ENCODE measurements at places on chromosomes 7 and 10.

DNA sequence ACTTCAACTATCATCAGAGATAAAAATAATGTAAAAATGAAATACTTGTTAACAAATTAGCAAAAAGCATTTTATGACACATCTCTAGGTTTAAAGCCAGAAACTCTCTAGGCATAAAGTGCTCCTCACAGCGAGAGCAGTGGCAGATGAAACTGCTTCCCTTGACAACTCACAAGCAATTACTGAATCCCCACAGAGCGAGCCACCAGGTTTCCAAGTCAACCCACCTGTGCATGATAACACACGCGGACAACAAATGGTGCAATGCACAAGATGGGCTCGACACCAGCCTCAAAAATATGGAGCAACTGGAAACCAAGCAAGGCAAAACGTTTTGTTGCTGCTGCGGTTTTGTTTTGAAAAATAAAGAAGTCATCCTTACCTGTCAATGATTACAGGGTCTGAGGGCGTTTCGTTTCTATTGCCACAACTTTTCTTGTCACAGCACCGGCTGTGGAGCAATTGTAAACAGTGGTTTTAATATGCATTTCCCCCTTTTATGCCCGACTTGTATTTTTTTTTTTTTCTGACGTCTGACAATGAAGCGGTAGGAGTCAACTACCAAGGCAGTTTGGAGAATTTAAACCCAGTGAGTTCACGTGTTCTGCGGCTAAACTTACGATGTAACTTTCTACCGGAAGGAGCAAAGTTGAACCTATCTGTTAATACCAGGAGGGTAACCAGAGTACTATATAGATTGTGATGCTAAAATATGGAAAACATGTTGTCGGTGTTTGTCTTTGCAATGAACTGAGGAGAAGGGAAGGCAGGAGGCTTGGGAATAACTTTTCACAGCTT lies 7.0 kb downstream of the EBF3 start:
- no peak for DNase-seq

- no peak for DNase-seq
Observed at GRCh38 chr10:93468461-93469213, 13.5 kb downstream of the MYOF start.

DNA sequence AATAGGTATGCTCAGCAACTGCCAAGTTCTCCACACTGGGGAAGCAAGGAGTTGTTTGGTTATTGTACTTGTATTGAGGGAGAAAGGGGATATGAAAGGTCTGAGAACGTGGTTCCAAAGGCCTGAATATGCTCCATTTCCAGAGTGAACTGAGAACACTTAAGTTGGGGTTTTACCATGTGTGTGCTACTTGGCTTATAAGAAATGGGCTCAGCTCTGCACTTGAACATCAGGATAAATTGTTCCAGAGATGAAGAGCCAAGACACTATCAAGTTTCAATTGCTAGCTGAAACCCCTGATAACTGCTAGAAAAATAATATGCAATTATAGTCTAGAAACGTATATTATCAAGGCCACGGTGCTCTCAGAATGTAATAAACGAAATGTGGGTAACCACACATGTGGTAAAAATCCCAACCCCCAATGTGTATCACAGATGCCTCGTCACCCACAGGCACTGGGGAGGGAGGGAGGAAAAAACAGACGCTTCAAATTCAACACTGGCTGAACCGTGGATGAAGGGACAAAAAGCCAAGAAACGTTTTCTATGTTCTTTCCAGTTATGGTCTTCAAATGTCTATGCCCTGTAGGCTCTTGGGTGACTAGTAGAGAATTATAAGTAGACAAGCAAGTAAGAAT lies 16.3 kb downstream of the ELMO1 start:
- no peak for DNase-seq

DNA sequence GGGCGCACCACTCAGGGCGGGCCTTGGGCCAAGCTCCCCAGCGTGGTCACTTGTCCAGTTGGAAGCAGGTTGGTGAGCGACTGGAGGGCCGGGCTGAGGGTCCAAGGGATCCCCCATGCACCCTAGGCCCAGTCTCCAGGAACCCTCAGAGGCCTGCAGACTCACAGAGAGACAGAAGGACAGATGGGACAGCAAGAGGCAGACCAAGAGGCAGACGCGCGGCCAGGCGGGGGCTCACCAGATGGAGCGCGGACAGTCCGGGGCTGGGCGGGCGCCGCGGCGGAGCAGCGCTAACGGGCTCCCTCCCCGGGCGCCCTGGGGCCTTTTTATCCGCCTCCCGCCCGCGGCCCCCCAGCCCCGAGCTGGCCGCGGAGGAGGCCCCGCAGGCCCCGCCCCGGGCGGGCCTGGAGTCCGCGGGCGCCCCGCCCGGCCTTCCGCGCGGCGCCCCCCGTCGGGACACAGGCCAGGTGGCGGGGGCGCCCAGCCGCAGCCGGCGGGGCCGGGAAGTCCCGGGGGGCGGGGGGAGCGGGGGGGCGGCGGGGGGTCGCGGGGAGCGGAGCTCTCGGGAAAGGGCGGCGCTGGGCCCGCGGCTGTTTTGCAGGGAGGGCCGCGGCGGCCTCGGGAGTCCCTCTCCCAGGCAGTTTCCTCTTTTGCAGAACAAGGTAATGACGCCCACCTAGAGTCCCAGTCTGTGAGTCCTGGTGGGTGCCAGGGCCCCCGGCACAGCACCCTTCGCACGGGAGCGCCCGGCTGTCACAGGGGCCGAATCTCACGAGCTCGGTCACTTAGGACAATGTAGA lies at the start of gene LOXL4:
TSS of gene LOXL4 (minus strand) at position 301 of the 800 bp plus-strand sequence. CDS start 5,175 bp downstream, outside the sequence.
- DNase-seq, result no peak

DNA sequence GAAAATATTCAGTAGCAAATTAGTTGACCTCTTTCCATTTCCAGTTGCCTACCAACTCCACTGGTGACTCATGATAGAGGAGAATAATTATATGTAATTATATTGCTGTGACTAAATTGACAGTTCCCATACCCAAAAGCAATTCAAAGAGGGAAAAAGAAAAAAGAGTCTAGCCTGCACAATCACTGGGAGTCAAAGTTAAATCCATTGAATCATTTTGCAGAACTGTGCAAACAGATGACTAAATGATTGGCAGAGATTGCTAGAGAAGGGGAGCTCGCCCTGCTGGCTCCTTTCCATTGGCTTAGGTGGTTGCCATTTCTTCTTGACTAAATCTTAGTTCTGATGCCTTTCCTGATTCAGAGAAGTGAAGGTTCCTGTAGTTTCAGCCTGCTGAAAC lies 1228.6 kb upstream of the SORCS1 start:
- no peak for DNase-seq

Data from effector memory CD4-positive, alpha-beta T cell (primary cell).